ENCODE measurements at places on chromosomes 6 and 20.

DNA sequence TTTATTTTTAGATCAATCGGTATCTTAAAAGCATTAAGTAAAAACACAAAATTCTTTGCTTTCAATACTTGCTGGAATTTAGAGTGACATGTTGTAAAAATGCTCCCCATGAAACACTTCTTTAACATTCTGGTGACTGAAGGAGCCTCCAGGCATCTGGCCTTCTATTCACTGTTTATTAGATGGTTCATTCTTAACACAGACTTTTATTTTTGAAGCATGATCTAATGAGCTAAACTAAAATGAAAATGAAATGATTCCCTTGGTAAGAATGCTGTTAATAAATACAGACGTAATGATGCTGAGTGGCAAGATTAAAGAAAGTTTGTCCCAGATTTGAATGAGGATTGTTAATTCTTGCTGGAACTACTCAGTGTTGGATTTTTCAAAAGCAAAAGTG, 698.4 kb downstream of the TENT5A start:
- DNase-seq = no peak

- no peak for DNase-seq
Observed at GRCh38 chr6:133298801-133299200, 57.6 kb downstream of the EYA4 start.

DNA sequence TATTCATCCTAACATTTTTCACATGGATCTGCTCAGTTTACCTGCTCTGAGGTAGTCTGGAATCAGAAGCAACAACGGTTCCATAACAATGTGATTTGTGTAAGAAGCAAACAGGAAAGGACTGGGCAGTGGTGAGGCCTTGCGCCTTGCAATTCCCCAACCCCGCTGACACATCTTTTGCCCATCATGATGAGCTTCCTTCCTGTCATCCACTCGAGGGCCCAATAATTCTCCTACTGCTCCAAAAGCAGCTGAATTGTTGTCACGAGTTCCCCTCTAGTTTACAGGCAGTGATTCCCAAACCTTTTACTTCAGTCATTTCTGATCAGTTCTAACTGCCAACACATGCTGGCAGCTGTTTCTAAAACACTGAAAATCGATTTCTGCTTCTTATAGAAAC, 22.9 kb downstream of the STX7 start:
- no peak for DNase-seq

- no peak for DNase-seq
Observed at GRCh38 chr6:25010176-25010575, 74.4 kb upstream of the RIPOR2 start.

DNA sequence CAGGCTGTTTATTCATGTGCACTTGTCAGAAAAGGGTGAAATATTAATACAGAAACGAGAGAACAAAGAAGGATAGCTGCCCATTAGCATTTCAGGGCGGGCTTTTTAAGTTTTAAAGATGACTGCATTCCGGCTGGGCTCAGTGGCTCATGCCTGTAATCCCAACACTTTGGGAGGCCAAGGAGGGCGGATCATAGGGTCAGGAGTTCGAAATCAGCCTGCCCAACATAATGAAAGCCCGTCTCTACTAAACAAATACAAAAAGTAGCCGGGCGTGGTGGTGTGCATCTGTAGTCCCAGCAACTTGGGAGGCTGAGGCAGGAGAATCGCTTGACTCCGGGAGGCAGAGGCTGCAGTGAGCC, 130.5 kb downstream of the HFE start:
- no peak for DNase-seq

DNA sequence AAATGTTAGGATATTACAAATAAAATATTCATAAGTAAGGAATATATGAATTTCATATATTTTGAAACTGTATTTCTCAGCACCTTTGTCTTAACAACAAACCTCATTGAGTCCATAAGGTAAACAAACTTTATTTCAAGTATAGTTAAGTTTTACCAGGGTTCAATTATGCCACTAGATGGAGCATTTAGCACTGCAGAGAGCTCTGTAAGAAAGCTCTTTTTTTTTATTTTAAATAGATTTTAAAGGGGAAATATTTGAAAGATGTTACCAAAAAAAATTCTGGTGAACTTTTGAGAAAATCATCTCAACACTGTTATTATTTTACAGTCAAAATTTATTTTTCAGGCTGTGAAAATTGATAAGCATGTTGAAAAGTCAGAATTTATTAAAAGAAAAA, 955.2 kb upstream of the EYS start:
- no peak for DNase-seq

- no peak for DNase-seq
Observed at GRCh38 chr6:49151957-49152356, 311.1 kb downstream of the MMUT start.

DNA sequence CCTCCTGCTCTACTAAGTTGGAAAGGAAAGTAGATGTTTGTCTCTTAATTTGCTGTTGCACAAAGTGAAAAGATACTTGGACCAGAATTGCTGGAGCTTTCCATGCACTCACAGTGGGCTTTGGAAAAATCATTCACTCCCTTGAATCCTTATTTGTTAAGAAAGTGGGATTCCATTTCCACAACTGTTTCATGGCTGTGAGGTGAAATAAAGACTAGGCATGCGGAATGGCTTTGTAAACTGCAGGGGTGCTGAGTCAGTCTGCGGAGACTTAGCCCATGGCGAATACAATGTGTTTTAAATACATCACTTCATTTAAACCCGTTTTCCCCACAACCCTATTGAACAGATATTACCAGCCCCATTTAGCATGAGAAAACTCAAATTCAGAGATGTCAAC, 36.8 kb upstream of the CLDN20 start:
- no peak for DNase-seq

GRCh38 chr20:39282619-39283092, 320.5 kb downstream of the DHX35 start:
- DNase-seq = no peak

DNA sequence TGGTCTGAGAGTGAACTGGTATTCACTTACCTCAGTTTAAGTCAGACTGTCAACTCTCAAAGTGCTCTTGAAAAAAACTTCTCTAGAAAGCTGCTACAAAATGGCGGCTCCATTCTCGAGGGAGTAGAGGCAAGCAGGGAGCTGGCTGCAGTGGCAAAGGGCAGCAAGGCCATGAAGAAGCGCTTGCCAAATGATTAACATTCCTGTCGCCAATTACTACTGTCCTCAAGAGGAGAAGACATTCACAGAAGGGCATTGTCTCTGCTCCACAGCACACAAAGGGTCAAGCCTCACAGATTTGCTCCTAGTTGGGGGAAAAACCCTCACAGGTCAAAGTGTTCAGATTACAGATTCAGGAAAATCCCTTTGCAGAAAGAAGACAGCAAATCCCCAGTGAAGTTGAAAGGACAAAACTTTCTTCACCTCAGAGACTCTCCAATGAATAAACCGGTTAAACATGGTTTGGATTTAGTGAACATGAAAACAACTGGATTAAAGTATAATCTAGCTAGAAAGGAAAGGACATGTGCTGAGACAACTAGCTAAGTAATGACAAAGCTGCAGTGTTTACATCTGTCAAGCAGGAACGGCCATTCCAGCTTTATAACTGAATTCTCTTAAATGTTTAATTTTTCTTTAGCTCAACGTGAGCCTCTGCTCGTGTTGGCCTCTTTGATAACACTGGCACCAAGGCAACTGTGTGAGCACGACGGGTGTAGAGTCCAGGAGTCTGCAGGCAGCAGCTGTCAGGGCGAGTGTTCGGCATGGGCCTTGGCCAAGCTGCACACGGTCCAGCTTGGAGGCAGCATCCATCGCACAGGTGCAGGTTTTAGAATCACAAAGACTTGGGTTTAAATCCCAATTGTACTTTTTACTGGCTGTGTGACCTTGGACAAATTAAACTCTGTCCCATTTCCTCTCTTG, 37.6 kb downstream of the NR2E1 start:
- DNase-seq = no peak

GRCh38 chr6:74343804-74344203, 647.8 kb downstream of the CD109 start:
- DNase-seq = no peak

- DNase-seq = no peak
Observed at GRCh38 chr6:134896910-134897309, 53.0 kb downstream of the ALDH8A1 start.

DNA sequence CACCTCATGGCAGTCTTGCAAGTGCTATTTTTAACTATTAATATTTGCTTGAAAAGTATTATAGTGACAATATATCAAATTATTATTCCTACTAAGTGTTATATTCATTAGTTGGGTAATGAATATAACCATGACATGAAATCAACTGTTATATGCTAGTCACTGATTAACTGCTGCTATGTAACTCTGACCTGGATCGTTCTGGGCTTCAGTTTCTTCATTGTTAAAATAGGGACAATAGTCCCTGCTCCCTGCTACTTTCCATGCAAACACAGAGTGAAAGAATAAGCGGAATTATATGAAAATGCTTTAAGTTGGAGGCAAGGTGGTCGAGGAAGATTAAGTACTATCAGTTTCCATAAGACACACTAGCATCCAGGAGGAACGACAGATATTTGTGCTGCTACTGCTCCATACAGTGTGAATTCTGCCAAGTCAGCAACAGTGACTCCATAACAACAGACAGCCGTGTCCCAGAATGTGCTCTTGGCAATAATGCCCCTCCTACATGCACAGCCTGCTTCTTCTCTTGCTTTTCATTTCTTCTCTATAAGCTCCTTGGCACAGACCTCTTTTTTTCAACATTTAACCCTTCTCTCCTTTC, 107.2 kb downstream of the CHD6 start:
- no peak for DNase-seq

DNA sequence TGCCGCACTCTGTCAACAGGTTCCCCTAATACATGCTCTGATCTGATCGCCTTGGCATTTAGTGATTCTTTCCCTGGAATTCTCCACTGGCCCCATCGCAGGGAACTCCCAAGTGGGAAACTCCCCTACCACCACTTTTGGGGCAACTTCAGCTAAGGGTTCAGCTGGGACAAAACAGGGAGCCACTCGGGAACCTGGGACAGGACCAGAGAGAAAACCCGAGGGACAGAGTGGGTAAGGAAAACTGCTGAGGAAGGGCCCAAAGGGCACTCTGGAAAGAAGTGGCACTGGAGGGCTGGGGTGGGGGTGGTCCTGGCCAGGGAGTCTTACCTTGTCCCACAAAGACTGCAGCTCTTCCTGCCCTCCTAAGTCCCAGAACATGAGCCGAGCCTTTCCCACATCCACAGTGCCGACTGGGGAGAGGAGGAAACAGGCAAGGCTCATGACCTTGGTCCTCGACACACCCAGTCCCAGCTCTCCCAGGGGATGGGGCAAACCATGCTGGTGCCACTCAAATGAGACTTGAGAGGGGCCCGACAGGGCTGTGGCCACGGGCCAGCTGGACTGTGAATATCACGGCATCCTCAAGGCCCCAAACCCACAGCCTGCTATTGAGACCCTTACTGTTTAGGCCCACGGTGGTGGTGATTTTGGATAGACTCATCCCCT, 1.6 kb downstream of the ARFRP1 start:
- no peak for DNase-seq

DNA sequence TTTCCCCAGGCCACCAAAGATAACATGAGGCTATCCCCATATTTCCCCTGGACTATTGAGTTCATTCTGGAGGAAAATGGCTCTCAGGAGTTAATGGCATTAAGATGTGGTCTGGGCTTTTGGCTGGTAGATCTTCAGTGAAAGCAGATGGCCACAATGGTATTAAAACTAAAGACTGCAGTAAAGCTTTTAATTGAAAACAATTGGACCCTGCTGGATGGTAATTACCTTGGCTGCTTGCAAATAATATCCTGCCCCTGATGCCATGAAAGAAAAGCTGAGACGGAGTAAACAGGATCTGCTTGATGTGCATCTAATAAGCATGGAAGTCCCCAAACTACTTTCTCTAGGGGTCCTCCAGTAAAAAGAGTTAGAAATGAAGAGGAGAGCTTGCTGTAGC, 255.8 kb downstream of the QKI start:
- no peak for DNase-seq

DNA sequence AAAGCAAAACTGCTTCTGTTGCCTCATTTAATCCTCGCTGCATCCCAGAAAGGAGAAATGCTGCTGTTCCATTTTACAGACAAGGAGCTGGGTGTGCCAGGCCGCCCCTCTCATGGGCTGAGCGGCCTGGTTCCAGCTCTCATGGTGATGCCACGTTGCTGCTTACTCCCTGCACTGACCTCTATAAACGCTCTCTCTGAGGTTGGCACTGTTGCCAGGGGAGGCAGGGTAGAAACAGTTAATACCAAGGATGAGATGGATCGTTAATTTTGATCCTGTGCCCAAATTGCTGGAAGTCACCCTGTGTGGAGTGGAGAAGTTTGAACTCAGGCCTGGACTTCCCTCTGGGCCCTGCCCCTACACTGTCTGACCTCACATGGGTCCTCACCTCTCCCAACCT, 25.6 kb downstream of the SIRPA start:
- no peak for DNase-seq

- DNase-seq = no peak
Observed at GRCh38 chr20:22490287-22491193, 93.8 kb downstream of the FOXA2 start.

- DNase-seq = no peak
Observed at GRCh38 chr20:39910536-39910935, 778.5 kb downstream of the MAFB start.

DNA sequence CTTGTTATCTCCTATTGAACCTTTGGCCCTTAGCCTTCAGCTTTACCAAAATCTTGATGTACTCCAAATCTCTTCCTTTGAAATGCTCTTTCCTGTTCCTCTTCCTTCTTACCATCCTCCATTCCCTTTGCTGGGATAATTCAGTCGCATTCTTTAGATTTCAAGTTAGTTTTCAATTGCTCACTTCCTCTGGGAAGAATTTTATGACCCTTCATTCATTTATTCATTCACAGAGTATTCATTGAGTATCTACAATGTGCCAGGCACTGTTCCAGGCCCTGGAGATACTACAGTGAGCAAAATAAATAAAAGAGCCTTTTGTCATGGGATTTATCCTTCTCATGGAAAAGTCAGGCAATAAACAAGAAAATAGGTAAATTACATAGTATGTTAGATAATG, 548.2 kb upstream of the FLRT3 start:
- no peak for DNase-seq

GRCh38 chr6:21533678-21534077, 59.9 kb upstream of the SOX4 start:
- no peak for DNase-seq

DNA sequence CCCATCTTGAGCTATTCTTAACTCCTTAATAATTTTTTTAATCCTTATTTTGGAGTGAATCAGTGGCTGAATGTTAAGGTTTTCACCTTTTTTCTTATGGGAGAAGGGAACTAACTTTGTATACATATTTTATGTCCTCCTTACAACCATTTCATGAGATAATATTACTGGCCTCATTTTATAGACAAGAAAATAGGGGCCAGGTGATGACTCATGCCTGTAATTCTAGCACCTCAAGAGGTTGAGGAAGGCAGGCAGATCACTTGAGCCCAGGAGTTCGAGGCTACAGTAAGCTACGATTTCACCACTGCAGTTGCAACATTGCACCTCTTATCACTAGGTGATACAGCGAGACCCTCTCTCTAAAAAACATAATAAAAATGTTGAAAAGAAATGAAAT, 128.7 kb downstream of the TMEM242 start:
- DNase-seq = no peak

GRCh38 chr6:108888745-108889144, 40.5 kb downstream of the ARMC2 start:
- DNase-seq = no peak

GRCh38 chr6:12748411-12748810, 31.8 kb downstream of the PHACTR1 start:
- DNase-seq = no peak
